ENCODE measurements at places on chromosomes 16 and 17.

DNA sequence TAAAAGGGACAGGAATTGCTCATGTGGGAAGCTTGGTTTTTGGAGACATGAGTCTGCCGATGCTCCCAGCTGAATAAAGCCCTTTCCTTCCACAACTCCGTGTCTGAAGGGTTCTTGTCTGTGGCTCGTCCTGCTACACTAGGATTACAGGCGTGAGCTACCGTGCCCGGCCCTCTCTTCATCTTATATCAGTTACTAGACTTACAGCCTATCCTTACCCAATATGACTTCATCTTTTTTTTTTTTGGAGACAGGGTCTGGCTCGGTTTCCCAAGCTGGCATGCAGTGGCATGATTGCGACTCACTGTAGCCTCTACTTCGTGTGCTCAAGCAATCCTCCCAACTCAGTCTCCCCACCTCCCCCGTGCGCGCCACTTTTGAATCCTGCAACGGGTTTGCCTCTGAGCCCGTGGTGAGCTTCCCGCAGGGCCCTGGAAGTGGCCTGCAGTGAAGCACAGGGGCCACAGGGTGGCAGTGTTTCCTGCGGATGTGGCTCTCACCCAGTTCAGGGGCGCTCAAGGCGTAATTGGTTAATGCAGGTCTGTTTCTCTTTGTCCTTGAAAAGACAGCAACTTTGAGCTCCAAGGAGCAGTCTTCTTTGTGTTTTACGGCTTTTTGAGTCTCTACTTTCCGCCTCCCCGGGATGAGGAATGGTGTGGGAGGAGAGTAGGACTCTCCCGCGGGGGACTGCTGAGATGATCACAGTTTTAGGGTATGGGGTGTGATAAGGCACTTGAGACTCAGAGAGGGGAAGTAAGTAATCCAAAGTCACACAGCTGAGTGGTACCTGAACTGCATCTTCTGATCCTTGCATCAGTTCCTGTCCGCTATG is 22.7 kb upstream of the GPRC5B start:
- peak; percentile 62 for DNase-seq

GRCh38 chr17:37054894-37055293 is 106.1 kb downstream of the AATF start:
- DNase-seq = no peak

- no peak for DNase-seq
These were observed 142.3 kb downstream of the RGS9 start for GRCh38 chr17:65279456-65279855.

DNA sequence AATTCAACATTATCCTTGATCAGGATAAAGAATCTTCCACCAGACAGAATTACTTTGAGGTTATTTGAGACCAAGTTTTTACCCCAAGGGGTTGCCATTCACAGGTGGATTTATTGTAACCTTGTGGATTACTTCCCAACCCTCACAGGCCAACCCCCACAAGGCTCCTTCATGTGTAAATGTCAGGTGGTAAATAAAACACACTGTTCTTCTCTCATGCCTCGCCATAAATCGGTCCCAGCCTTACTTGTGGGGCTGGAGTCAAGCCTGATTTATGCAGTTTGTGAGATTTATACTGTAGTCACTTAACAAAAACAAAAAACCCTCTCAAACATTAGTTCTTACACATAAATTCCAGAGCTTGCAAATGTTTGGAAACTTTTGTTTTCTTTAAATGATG is 98.6 kb upstream of the IRX3 start:
- DNase-seq = no peak

DNA sequence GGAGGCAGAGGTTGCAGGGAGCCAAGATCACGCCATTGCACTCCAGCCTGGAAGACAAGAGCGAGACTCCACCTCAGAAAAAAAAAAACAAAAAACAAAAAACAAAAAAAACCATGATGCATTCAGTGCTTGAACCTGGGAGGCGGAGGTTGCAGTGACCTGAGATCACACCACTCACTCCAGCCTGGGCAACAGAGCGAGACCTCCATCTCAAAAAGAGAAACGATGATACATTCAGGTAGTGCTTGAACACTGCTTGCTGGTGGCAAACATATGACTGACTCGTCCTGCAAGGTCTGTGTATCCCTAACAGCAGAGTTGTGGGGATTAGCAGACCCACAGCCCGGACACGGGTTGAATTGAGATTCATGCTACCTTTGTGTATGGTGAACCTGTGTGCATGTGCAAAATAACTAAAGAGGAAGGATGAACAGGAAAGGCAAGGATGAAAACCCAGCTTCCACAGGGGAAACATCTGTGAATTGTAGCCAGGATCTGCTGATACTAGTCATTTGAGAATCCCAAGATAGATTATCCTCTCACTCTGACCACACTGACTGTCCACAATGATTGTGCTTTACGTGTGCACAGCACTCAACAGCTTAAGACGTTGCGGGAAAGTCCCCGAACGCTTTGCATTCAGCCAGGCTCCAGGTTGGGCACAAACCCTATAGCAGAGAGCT is 52.4 kb upstream of the MRPS23 start:
- DNase-seq = no peak

GRCh38 chr16:122361-122760 is 16.1 kb downstream of the NPRL3 start:
- no peak for DNase-seq

DNA sequence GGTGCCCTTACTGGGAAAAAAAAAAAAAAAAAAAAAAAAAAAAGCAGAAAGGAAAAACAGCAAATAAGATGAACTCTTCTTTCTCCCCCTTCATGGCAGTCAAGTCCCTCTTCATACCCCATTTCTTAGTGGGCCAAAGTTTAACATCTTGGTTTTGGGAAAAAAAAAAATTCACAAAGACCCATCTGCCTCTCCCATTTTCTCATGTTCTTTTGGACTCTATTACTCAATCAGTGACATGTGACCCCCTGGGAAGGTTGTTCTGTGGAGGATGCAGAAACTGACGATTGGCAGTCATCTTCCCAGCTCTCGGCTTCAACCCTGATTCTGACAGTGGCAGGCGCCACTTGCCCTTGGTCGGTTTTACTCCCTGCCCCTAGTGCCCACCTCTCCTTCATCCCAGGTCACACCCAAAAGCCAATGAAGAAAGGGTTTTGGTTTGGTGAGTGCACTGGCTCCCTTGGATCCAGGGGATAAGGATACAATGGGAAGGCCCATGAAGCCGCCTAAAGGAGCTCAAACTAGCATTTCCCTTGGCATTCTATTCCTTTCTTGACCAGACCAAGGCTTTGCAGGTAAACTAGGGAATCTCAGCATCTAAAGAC is 60.7 kb upstream of the TBX2 start:
- peak; percentile 90 for DNase-seq

DNA sequence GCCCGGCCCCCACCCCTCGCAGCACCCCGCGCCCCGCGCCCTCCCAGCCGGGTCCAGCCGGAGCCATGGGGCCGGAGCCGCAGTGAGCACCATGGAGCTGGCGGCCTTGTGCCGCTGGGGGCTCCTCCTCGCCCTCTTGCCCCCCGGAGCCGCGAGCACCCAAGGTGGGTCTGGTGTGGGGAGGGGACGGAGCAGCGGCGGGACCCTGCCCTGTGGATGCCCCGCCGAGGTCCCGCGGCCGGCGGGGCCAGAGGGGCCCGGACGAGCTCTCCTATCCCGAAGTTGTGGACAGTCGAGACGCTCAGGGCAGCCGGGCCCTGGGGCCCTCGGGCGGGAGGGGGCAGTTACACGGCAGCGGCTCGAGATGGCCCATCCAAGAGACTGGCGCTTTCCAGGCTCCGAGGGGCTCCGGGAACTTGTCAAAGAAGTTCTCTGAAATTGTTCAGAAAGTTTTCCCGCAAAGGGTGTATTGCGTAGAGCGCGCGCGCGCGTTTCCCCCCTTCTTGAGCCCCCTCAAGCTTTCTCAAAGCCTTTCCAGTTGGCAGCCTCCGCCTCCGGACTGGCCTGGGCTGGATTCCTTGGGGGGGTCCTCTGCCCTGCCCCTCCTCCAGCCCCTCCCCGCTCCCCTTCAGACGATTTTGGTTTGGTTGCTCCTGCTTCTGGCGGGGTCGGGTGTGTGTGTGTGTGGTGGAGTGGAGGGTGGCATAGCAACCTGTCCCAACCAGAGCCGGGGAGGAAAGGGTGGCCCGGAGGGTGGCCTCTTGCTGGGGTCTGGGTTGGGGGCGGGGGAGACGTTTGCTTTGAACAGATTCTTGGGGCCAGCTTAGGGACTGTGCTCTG is 504 bp downstream of the ERBB2 start:
- DNase-seq = no peak

DNA sequence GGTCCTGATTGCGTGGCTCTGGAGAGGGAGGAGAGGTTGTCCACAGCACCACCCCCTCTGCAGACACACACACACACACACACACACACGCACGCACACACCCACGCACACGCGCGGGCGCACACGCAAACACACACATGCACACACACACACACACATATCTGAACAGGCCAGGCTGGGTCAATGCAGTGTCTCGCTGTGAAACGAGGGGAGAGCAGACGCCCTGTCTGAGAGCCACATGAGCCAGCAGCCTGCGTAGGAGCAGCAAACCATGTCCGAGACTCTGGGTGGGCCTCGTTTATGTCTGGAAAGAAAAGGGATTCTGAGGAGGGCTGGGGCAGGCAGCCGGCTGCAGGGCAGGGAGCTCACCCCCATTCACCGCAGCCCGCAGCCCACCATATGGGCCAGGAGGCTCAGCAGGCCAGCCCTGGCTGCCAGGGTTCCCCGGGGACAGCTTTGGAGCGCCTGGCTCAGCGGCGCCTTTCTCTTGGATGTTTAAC is 93.3 kb upstream of the TNRC6C start:
- DNase-seq = peak; percentile 8

DNA sequence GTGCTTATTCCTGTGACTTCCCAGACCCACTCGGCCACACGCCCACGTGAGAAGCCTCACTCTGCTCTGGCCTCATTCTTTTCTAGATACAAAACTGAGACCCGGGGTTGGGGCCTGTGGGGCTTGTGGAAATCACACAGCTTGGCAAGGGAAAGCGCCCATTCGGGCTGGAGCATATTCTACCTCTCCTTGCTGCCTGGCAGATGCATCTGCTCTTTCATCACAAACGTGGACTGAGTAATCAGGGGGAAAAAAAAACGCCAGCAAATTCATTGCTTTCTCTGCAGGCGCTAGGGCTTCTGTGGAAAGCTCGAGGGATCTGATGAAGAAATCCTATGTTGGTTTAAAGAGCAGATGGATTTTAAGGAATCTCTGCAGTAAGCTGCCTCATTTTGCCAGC is 44.4 kb downstream of the DNAH9 start:
- DNase-seq = peak; percentile 6

GRCh38 chr16:86899151-86899550 is 320.8 kb downstream of the FOXL1 start:
- no peak for DNase-seq

DNA sequence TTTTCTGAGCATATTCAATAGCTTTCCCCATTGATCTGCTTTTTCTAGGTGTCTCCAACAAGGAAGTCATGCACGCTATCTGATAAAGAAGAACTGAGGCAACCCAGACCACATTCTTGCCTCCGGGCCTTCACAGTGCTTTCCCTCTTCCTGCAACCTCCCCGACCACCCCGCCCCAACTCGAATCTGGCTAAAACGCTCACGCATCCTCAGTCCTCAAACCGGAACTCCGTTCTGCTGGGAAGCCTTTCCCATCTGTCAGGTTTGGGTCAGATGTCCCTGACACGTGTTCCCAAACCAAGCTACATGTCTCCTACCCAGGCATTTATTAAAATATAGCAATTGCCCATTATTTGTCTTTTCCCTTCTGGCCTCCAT is 112.7 kb downstream of the VPS53 start:
- no peak for DNase-seq

DNA sequence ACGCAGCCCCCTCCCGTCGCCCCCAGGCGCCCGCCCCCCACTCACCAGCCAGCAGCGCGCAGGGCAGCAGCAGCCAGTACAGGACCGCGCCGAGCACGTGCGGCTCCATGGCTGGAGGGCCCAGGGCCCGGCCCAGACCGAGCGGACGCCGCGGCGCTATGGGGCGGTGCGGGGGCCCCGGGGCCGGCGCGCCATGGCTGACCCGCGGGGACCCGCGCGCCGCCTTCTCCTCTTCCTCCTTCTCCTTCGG is 239 bp downstream of the PIEZO1 start:
- no peak for DNase-seq

GRCh38 chr17:34763728-34764665 is 184.6 kb downstream of the TMEM132E start:
- DNase-seq = peak; percentile 10

DNA sequence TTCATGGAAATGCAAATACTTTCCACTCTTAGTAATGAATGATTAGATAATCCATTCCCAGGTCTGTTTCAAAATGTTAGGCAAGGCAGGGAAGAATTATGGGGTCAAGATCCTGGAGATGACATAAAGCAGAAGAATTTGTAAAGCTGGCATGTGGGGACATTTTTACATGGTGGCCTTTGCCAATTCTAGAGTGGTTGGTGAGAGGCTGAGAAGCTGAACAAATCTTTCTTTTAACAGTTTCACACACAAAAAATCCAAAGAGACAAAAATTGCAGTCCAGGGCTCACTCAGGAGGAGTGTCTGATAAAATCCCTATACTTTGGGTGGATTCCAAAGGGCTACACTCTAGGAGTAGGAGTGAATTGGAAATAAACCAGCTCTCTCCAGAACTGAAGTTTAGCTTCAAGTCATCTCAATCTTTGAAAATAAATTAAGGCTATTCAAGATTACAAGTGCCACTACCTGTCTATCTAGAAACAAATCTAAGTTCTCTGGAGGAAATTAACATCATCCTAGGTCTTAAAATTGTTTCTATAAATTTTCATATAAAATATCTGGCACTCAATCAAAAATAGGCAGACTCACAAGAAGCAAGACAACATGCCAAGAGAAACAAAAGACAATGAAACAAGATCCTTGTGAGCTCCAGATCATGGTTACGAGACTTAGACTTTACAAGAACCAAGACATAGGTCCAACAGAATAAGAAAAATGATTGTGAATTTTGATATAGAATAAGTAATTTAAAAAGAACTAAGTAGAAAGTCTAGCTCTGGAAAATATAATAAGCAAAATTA is 113.0 kb upstream of the AXIN2 start:
- no peak for DNase-seq

GRCh38 chr16:66673691-66674090 is 22.9 kb downstream of the CMTM4 start:
- no peak for DNase-seq

DNA sequence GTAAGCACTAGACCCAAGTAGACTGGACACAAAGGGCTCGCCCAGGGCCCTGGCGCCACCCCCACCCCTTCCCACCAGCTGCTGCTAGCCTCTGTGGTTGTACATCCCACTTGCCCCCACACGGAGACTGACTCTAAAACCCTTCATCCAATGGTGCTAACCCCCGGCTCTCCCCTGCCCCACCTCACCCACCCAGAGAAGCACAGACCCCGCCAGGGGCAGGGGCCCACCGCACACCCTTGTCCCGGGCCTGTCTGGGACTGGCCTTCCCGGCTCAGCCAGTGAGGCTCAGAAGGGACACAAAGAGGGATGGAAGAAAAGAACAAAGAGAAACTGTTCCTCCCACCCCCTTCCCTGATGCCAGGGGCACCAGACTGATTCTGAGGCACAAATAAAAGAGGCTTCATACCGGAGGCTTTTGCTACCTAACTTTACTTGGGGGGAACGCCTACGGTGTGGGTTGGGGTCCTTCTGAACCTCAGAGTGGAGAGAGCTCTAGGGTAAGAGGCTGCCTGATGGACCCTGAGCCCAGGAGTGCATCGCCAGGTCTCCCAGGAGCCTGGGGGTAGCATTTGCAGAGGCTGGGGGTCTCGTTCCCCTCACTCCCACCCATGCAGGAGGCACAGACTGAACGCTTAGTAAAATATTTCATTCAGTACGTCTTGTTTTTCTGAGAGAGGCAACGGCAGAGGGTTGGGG is 8.2 kb downstream of the CORO6 start:
- no peak for DNase-seq

- no peak for DNase-seq
These were observed 33.8 kb downstream of the MPRIP start for GRCh38 chr17:17076066-17076465.

GRCh38 chr17:72126575-72127486 is 6.0 kb downstream of the SOX9 start:
- DNase-seq = peak; percentile 70

All from fibroblast of mammary gland (primary cell).